ENCODE measurements at places on chromosomes 7 and 10.

- no peak for DNase-seq
Observed at GRCh38 chr10:89043052-89043451, 52.5 kb downstream of the FAS start.

DNA sequence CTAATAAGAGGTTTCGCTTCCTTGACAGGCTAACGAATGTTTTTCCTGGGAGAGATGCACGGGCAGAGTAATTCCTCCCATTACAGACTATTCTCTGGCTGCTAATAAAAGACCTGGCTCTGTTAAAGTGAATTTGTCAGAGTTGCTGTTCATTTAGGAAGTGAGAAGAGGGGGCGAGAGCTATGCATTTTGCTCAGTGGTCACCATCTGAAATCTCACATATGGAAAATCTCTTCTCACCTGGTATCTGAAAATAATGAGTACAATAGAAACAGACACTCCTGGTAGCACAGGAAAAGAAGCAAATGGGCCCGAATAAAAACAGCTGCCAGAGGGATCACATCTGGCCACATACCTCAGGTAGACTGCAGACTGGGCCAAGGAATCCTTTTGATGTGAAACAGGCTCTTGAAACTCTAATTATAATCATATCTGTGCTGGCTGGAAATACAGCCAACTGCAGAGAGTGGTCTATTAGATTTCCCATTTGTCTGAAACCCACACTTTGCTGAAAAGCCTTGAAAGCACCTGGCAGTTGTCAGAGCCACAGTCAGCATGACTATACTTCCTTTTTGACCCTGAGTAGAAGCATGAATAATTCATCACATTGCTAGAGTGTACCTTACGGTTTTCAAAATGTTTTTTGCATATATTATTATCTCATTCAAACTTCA, 33.6 kb downstream of the AOAH start:
- no peak for DNase-seq

DNA sequence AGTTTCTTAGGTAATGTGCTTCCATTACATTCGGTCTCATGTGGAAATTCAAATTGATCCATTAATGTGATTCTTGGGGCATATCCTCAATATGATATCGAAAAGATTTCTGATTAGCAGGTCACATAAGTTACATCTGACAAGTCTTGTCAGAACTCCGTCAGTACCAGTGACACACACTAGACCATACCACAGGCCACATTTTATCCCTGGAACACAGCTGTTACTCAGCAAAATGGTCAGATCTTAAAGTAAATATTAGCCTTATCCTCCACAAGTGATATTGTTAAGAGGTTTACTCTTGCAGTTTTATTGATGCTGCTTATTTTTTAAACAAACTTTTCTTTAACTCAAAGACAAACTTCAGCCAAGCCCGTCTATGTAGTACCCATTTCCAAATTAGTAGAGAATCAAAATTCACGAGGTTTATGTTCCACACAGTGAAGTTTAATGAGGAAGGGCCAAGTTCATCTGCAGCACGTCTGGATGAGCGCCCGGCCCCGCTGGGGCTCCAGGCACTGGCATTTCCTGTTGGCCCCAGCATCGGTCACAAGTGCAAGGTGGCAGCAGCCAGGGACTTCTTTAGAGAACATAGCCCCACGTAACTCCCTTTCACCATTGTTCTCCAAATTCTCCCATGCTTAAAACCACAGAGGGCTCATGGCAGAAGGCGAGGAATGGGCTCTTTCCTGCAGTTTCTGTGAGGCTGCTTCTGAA, 132.2 kb downstream of the VIPR2 start:
- DNase-seq: no peak

DNA sequence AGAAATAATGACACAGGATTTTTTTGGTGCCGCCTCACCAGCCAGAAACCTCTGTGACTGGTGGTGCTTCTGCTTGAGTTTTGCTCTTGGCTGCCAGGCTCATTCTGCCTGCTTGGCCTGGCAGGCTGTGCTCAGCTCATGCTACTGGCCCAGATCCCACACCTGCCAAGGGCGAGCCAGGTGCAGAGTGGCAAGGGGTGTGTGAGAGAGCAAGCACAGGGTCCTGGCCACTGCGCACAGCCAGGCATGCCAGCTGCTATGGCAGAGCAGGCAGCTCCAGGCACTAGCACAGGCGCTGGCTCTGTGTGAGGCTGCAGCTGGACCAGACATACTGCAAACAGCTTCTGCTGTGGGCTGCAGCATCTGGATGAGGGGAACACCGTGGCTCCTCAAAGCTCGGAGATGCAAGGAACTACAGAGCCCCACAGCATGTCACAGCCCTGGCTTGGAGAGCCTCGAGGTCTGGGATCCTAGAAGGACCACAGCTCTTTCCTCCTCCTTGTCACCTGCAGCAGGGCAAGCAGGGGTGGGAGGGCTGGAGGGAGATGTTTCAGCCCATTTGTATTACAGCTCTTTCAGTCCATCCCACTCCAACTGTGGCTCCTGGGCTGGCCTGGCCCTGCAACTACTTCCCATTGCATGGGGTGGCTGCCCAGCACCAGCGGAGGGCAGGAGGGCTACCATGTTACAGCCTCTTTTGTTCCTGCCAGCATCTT, 313.4 kb upstream of the SEMA3C start:
- DNase-seq: no peak

DNA sequence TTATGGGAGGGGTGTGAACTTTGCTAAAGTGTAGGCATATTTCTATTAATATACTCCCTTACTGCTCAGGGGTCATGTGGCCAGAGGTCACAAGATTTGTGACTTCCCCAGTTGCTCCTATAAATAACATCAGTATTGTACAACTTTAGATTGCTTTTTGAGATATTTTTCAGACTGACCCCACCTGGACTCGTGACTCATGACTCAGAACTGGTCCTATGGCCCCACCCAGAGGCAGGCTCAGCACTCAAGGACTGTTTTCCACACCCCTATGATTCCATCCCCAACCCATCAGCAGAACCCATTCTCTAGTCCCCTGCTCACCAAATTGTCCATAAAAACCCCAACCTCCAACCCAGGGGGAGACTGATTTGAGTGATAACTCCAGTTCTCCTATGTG, 2.7 kb upstream of the CUL2 start:
- no peak for DNase-seq

DNA sequence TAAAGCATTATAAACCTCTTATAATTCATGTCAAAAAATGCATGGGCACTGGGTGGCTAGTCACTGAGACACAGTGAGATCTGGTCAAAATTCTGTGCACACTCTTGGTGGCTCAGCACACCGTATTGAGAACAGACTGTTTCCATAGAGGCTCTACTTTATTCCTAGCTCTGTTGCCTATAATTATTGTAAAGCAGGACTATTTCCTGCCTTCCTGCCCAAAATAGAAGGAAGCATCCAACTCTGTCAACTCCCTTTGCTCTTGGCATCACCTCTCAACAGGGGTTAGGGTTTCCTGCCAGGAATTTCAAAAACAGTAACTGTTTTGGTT, 45.1 kb downstream of the PTN start:
- no peak for DNase-seq

DNA sequence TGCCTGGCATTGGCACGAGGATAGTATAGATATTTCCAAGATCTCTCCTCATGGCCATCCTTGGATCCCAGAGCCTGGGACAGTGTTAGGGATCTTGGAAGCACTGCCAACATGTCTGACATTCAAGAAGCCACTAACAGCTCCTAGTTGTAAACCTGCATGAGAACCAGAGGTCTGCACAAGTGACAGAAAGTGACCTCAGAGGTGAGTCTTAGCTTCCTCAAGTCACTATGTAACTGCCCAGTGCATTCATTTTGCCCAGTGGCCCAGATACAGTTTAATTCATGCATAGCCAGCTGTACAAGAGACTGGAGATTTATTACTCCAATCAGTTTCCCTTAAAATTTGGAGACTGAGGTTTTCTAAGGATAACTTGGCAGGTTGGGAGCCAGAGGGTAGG, 16.7 kb downstream of the SUGCT start:
- DNase-seq: no peak

DNA sequence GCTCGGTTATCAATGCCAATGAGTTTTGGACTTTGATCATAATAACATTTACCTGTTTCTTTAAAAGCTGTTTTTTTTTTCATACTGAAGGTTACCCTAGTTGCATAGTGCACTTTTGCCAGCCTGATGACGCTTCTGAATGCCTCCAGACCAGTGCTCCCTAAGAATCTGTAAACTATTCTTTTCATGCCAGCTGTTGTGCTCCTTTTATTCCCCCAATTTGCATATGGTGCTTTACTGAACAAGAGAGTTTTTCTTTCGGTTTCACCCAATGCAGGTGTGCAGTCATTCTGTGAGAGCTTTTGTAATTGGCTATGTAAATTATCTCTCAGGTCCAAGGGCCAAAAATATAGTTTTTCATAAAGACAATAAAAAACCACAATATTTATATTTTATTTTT, 48.1 kb upstream of the GLCCI1 start:
- DNase-seq: no peak

- DNase-seq: no peak
Observed at GRCh38 chr7:4828720-4829383, 33.0 kb downstream of the PAPOLB start.

DNA sequence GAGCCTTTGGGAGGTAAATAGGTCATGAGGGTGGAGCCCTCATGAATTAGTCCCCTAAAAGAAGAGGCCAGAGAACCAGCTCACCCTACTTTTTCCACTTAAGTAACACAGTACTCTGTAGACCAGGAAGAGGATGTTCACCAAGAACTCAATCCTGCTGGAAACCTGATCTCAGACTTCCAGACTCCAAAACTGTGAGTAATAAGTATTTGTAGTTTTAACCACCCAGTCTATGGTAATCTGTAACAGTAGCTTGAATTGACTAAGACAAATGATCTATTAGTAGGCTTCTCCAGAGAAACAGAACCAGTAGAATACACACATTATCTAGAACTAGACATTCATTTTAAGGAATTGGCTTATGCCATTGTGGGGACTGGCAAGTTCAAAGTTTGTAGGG, 51.5 kb downstream of the ANKMY2 start:
- DNase-seq: no peak

DNA sequence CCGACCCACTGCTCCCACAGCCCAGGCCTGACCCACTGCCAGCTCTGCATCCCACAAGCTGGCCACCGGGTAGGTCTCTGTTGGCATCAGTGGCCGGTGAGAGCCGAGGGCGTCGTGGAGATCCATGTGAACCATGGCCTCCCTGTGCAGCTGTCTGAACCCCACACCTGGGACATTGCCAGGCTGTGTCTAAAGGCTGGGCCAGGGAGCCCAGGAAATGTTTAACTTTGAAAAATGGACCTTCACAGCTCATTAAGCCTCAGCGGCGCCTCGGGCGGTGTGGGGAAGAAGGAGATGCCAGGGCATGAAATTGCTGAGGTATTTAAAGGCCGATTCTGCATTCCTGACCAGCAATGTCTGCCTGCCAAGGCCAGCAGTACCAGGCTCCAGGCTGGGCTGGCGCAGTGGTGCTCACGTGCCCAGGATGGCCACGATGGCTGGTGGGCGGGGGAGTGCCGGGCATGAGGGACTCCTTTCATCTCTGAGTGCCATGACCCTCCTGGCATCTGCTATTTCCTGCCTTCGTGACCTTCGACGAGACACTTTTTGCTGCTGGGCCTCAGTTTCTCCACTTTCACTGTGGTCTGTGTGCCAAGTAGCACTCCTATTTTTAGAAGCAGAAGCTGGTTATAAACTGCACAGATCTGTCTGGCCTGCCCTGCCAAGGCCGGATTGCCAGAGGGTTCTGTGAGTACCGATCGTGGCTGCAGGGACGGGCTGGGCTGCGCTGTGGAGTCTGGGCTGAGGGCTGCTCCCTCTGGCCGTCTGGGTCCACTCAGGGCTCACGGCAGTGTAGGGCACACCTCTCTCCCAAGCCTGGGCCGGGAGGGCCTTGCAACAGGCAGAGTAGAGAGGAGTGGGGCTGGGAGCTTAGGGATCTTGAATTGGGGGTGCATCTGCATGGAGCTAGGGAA, 21.8 kb downstream of the ELFN1 start:
- DNase-seq: no peak

DNA sequence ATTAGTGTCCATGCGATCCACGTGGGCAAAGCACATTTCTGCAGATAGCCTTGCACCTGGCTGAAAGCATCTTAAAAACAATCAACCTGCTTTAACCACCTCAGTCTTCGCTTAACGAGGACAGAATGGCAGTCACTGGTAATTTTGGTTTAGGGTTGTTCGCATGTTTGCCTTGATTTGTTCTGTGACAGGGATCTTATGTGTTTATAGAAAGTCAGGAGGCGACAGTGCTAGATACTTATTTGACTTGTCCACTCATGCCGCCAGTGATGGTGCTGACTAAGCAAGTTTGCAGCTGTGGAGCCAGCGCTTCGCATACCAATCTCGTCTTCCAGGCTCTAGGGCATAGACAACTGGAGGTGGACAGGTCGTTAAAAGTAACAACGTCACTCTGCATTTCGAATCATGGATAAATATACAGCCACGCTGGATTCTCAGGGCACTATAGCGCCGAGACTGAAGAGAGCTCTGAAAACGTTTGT, 1.2 kb upstream of the TMEM243 start:
- no peak for DNase-seq

GRCh38 chr7:91463330-91463729, 199.1 kb downstream of the FZD1 start:
- no peak for DNase-seq

DNA sequence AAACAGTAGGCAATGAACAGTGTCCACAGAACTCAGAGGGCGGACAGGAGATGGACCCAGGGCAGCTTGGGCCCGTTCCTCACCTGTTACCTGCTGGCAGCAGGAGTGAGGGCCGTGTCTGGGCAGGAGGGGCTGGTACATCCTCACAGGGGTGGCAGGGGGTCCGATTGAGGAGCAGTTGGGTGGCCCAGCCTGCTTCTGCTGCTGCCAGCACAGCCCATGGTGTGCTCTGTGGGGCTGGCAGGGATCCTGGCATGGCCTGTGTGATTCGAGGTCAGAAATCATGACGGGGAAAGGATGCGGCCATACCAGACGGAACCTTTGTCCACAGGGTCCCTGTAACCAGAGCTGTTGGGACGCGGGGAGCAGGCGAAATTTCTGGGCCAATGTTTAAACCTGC, 49.6 kb downstream of the INPP5A start:
- DNase-seq: no peak

DNA sequence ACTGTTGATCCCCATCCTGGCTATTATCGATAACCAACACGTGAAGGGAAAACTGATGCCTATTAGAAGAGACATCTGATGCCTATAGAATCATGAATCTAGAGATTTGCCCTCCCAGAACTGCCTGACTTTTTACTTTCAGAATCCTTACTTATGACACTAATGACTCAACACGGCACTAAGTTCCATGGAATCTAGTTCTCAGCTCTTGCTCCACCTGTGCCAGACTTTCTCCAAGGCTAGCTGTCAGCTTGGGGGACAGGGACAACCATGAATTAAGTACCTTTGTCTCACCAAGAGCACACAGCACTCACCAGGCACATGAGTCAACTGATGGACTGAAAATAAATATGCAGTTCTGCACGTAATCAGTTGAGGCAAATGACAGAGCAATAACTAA, 184.2 kb downstream of the FRMD4A start:
- no peak for DNase-seq

Measured in esophagus squamous epithelium (tissue), 5 donors.